Muscle of leg (tissue), 16 donors: ENCODE measurements at places on chromosomes 11 and 22. TPM values are rescaled to one million over a fixed set of nuclear protein-coding genes. Genes with fewer than 3 reads are reported as not detected.
A peak's percentile ranks its signal among the peaks of the same experiment; 100 is the strongest.

DNA sequence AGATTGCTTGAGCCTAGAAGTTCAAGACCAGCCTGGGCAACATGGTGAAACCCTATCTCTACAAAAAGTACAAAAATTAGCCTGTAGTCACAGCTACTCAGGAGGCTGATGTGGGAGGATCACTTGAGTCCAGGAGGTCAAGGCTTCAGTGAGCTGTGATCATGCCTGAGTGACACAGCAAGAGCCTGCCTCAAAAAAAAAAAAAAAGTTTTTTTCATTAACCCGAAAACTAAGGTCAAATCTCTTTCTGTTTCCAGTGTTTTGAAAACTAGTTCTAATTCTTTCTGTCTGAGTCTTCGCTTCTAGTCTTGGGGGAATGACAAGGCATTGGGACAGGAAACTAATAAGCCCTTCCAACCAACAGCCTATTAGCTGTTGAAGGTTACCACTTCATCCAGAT lies 57.6 kb downstream of the LIF start:
- no peak for DNase-seq
- peaks cover 5% of the 10 kb centered on the region for H3K4me1 ChIP-seq
- no peak overlapping the region for H3K27ac ChIP-seq
- H3K27me3 ChIP-seq = peaks cover 16% of the 10 kb centered on the region
- no peaks in the 10 kb centered on the region for H3K36me3 ChIP-seq
- no peak overlapping the region for H3K4me3 ChIP-seq

Gene TTLL12
- 10.9 TPM for total RNA-seq

GRCh38 chr11:65867284-65868071 lies 5.1 kb downstream of the EFEMP2 start:
- no peaks in the 10 kb centered on the region for H3K27me3 ChIP-seq
- no peak overlapping the region for H3K4me3 ChIP-seq
- peaks cover 88% of the 10 kb centered on the region for H3K36me3 ChIP-seq
- no peak for DNase-seq

GRCh38 chr11:20672575-20672974 lies 3.2 kb downstream of the NELL1 start:
- no peak overlapping the region for H3K4me3 ChIP-seq
- DNase-seq = no peak
- H3K36me3 ChIP-seq = no peaks in the 10 kb centered on the region
- peaks cover 48% of the 10 kb centered on the region for H3K27me3 ChIP-seq
- H3K4me1 ChIP-seq = peaks cover 25% of the 10 kb centered on the region

Gene CRYBA4
- not detected for total RNA-seq

DNA sequence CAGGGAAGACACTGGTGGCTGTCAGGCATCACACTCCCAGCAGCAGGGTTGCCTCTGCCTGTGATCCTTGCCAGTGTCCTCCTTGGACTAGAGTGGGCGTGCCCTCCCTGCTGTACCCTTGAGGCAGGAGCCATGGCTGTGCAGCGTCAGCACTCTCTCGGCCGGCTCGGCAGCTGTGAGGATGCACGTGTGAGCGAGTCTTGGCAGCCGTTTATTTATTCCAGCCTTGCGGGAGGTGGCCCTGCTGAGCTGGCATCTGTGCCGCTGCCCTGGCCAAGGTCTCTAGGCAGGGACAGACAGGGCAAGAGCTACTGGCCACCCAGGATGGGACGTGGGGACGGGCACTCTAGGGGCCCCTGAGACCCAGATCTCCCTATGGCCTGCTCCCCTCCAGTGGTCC lies 33.9 kb downstream of the TSPAN4 start:
- peak; percentile 81 for DNase-seq
- no peak overlapping the region for H3K27ac ChIP-seq
- no peak overlapping the region for H3K4me3 ChIP-seq
- peaks cover 40% of the 10 kb centered on the region for H3K4me1 ChIP-seq

Gene PLAAT5
- 2.1 TPM for total RNA-seq

- no peaks in the 10 kb centered on the region for H3K36me3 ChIP-seq
- no peak within 1 kb of the TSS for H3K4me3 ChIP-seq
- H3K4me1 ChIP-seq = peaks cover 11% of the 10 kb centered on the region
Observed at GRCh38 chr11:113974741-113975470, at the start of gene HTR3A. Gene HTR3A, plus strand, starts transcription at chr11:113975108. Its CDS starts 218 bp downstream, at chr11:113975326.

- peaks cover 3% of the 10 kb centered on the region for H3K36me3 ChIP-seq
- H3K4me3 ChIP-seq = no peak overlapping the region
- DNase-seq = no peak
- H3K27me3 ChIP-seq = no peaks in the 10 kb centered on the region
- peaks cover 9% of the 10 kb centered on the region for H3K4me1 ChIP-seq
Observed at GRCh38 chr22:26584010-26584409, 5.9 kb downstream of the TPST2 start.

Gene MS4A3
- total RNA-seq = 0.49 TPM

DNA sequence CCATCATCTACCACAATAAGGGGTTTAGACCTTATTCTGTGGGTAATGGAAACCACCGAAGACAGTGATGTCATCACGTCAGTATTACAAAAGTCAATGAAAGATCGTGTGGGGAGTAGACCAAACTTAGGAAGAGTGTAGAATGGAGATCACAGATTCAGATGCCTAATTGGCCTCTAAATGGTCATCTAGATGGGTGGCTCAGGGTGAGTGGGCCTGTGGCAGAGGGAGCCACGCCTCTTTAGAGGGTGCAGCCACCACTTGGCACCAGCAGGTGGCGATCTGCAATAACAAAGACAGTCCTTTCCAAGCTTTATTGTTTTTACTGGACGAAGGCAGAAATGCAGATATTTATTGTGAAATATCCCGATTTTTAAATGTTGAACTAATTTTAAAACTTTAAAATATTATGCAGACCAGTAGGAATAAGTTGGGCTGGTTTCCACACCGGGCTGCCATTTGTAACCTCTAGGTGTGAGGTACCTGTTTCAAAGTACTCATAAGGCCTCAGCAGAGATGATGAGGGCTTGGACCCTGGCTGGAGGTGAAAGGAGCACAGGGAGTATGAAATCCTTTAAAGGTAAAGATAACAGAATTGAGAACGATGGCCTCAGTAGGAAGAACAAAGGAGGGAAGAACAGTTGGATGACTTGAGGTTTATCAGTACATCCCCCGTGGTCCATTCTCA lies 222.0 kb downstream of the DBX1 start:
- no peak overlapping the region for H3K4me3 ChIP-seq
- no peak overlapping the region for H3K27ac ChIP-seq
- no peaks in the 10 kb centered on the region for H3K27me3 ChIP-seq

DNA sequence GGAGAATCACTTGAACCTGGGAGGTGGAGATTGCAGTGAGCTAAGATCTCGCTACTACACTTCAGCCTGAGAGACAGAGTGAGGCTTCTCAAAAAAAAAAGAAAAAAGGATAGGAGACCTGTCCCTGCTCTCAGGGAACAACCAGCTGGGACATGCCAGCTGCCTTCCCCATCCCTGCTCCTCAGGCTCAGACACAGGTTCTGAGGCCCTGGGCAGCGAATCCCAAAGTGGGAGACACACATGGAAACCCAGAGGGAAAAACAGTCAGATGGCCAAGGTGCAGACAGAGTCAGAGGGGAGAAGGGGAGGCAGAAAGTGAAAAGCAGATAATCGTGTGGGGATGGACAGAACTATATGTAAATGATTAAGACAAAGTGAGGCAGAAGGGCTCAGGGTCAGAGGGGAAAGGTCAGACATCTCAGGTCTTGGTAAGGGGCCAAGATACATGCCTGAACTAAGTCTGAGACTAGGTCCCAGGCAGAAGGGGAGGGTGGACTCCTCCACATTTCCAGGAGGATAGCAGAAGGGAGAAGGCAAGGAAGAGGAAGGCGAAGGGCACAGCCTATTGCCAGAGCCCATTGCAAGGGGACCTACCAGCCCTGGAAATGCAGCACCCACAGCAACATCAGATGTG lies 14.2 kb downstream of the STARD10 start:
- DNase-seq = no peak
- H3K27me3 ChIP-seq = peaks cover 13% of the 10 kb centered on the region
- no peak overlapping the region for H3K4me3 ChIP-seq

Gene ROM1
- total RNA-seq = 3.3 TPM

GRCh38 chr11:44113018-44113417 lies 17.5 kb downstream of the EXT2 start:
- H3K4me3 ChIP-seq = no peak overlapping the region
- H3K4me1 ChIP-seq = peaks cover 10% of the 10 kb centered on the region
- H3K27me3 ChIP-seq = no peaks in the 10 kb centered on the region
- H3K27ac ChIP-seq = no peak overlapping the region
- peaks cover 32% of the 10 kb centered on the region for H3K36me3 ChIP-seq

GRCh38 chr11:7906481-7906880 lies 24.6 kb downstream of the OR10A6 start:
- H3K4me3 ChIP-seq = no peak overlapping the region
- DNase-seq = no peak

Gene MMP10
- total RNA-seq = not detected

DNA sequence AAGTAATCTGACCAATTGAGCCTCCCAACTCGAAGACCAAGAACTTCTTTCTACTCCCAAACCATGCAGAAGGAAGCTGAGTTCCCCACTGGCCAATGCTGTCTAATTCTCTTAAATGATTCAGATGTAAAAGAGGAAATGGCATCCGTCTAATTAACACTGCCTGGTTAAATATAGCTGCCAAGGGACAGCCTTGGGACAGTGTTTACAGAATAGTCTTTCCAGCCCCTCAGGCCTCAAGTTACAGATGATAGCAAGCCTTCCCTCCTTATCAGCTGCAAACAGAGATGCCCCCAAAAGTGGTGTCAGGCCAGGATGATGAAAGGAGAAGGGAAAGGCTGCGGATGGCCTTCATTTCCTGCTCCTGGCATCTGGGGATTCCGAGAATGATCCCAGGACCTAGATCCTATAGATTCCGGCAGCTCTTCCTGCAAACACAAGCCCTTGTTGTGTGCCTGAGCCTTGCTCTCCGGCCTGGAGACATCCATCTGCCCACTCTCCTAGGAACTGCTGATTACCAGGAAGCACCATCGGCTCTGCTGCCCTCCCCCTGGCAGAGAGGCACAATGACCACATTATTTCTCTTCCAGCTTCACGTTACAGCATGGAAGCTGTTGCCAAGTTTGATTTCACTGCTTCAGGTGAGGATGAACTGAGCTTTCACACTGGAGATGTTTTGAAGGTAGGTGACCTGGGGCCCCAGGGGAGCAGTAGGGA lies 13.5 kb upstream of the TMA7B start:
- DNase-seq = no peak
- no peaks in the 10 kb centered on the region for H3K36me3 ChIP-seq
- H3K4me1 ChIP-seq = peaks cover 9% of the 10 kb centered on the region
- no peak overlapping the region for H3K27ac ChIP-seq

Gene P2RX3
- 1.5 TPM for total RNA-seq

GRCh38 chr22:43001271-43002201 lies 13.4 kb downstream of the PACSIN2 start:
- no peak overlapping the region for H3K27ac ChIP-seq
- no peaks in the 10 kb centered on the region for H3K27me3 ChIP-seq
- DNase-seq = peak; percentile 32
- H3K36me3 ChIP-seq = no peaks in the 10 kb centered on the region
- H3K4me3 ChIP-seq = no peak overlapping the region
- H3K4me1 ChIP-seq = peaks cover 24% of the 10 kb centered on the region

DNA sequence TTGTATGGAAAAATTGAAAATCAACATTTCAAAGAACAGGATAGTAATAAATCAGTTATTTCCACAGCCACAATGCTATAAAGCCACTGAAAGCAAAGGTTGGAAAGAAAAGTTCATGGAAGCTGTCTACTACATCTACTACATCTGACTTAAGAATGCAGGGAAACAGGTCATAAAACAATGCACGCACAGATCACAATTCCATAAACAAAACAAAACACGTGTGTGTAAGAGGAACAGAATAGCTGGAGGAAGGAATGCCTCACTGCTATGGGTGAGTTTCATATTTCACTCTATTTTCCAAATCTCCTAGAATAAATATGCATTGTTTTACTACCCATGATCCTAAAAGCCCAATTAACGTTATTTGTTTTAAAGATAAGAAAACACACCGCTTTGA lies 66.3 kb downstream of the NCAPD3 start:
- no peak for DNase-seq
- no peak overlapping the region for H3K4me3 ChIP-seq
- no peak overlapping the region for H3K27ac ChIP-seq

DNA sequence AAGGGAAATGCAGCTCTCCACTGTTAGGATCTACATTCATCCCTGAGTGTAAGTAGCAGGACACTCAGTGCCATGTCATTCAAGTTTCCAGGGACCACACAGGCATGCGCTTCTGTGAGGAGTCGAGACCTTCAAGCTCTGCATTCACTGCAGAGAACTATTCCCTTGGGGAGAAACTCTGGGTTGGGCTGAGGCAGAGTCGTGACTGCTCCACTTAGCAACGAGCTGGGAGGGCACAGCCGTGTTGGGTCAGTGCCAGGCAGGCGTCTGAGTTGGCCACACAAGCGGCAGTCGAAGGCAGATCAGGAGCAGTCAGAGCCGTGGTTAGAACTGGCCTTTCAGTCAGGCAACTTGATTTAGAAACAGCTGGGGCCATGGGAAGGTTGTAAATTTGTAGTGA lies 14.7 kb downstream of the MPEG1 start:
- peaks cover 15% of the 10 kb centered on the region for H3K4me1 ChIP-seq
- H3K27ac ChIP-seq = no peak overlapping the region
- peak; percentile 81 for DNase-seq
- peaks cover 40% of the 10 kb centered on the region for H3K36me3 ChIP-seq
- no peaks in the 10 kb centered on the region for H3K27me3 ChIP-seq

DNA sequence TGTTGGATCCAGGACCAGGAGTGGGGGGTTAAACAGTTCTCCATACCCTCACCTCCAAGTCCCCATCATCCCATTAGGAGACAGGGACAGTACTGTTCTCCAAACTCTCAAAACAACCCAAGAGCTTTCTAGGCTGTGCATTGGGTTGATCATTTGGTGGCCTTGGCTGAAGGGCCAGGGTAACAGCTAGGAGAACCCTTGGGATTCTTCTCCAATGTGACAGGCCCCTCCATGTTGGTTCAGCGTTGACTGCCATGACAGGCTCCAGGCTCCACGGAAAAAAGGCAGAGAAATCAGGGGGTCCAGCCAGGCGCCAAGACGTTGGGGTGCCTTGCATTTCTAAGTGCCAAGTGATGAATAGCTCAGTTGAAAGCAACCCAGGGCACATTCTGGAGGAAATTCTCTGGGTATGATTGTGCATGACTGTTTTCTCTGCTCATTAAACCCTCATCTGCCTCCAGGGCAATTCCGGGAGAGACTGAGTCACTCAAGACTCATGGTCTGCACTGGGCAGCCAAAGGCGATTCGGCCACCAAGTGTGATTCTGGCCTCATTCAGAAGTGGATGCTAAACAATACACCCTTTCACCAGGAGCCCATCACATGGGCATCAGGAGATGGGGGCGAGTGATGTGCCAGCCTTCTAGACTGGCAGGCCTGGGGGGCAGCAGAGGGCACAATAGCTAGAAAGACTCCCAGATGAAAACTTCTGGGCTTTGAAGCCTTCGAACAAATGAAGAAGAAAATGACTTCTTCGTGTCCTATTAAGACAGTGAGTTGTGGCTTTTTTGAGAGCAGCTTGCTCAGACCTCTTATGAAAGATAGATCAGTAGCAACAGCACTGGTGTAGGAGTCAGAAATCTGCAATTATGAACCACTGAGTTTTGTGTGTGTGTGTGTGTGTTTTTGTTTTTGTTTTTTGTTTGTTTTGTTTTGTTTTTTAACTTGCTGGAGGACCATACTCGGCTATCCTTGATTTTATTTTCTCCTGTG lies 27.7 kb downstream of the CD44 start:
- no peak overlapping the region for H3K4me3 ChIP-seq
- H3K27ac ChIP-seq = peak overlapping the region; percentile 23
- H3K27me3 ChIP-seq = no peaks in the 10 kb centered on the region

GRCh38 chr11:66012946-66013761 lies 1.3 kb downstream of the CST6 start:
- peaks cover 49% of the 10 kb centered on the region for H3K27me3 ChIP-seq
- peaks cover 12% of the 10 kb centered on the region for H3K4me1 ChIP-seq
- no peak for DNase-seq
- no peaks in the 10 kb centered on the region for H3K36me3 ChIP-seq
- H3K4me3 ChIP-seq = no peak overlapping the region

Gene C22orf42
- not detected for total RNA-seq
